ENCODE measurements at places on chromosomes 5 and 9.
A peak's percentile ranks its signal among the peaks of the same experiment; 100 is the strongest.

DNA sequence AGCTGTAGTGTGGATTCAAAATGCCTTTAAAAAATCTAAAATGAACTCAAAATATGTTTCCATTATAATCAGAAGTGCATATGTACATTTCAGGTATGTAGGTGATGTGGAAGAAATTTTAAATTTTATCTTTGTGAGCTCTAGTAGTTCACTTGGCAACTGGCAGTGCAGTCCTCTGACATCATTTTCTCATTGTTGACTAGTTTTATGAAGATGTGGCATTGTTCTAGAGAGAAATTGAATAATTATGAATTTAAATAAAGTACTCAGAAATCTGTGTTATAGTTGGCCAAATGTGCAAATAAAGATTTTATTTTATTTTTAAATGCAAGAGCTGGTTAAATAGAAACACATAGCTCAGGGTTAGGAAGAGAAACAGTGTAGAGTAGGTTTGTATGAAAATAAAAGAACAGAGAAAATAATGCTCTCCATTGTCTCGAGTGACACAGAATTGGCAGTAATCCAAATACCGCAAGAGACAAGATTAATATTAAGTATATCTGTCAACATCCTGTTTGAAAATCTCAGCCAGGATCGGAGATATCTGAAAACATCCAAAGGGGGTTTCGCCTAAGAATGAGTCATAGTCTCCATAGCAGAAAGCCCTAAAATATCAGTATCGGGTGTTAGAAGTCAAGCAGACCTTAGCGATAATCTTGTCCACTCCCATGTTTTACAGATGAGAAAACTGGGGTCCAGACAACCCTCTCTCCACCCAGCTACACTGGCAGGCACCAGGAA lies 189.4 kb downstream of the CCDC192 start:
- peak; percentile 43 for DNase-seq

DNA sequence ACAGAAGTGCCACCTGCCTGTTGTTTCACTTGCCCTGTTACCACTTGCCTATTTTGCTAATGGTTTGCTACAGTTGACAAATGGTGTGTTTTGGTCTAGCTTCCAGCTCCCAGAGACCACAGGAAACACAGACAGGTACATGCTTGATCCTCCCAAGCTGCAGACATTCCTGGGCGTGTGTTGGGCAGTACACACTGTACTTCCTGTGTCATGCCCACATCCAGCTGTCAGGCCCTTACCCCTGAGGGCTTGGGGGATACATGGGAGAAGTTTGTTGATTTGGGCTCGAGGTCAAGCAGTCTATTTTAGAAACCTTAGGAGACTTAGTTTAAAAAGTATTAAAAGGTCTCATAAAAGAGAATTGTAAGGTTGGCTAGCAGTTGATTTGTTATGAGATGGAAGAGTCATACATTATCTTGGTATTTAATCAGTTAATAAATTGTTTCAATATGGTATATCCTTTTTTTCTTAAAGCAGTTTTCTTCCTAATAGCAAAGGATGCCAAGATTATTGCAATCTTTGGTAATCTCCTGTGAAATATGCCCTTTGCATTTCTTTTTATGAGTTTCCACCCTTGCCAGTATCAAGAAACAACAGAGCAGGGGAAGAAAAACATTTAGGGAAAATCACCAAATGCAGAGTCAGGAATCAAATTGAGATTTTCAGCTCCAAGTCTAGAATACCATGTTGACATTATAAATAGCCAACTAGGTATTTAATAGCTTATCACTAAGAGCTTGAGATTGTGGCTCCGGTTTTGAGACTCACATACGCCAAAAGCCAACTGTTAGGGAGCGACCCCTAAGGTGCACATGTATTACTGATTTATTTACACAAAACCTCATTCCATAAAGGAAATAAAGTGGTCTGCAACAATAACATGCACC lies 52.3 kb upstream of the CD180 start:
- no peak for DNase-seq

DNA sequence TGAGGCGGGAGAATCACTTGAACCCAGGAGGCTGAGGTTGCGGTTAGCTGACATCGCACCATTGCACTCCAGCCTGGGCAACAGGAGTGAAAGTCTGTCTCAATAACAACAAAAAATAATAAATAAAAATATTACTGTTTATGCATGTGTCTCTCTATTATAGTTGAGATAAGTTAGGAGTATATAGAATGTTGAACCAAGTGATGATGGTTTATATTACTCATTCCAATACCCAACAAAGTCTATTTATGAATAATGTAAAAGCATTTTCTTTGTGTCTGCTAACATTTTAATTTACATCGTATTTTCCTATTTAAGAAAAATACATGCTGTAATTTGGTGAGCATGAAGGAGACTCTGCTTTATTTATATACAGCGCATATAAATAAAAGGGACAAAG lies 35.8 kb downstream of the CREBRF start:
- DNase-seq = no peak

GRCh38 chr9:83489961-83490360 lies 48.2 kb downstream of the FRMD3 start:
- DNase-seq = no peak
